ENCODE measurements at places on chromosomes 1 and 21.

DNA sequence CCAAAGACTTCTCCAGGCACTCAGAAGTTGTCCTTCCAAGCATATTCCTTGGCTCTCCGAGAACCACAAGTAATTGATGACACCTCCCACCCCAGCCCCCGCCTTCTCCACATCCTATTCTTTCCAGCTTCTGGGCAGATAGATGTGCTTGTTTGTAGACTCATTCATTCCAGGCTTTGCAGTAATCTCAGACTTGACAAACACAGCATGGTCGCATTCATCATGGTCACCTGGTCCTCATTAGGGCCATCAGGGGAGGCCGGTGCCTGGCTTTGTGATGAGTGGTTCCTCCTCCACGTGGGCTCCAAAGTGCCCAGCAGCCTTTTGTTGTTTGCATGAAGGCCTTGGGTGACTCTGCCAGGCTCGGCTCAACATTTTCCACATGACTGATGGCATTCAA is 28.5 kb upstream of the KCNE2 start:
- no peak for DNase-seq
- H3K27me3 ChIP-seq: peaks cover 2% of the 10 kb centered on the region
- no peaks in the 10 kb centered on the region for H3K36me3 ChIP-seq
- no peak overlapping the region for H3K27ac ChIP-seq
- H3K4me3 ChIP-seq: no peak overlapping the region
- peaks cover 2% of the 10 kb centered on the region for H3K4me1 ChIP-seq

DNA sequence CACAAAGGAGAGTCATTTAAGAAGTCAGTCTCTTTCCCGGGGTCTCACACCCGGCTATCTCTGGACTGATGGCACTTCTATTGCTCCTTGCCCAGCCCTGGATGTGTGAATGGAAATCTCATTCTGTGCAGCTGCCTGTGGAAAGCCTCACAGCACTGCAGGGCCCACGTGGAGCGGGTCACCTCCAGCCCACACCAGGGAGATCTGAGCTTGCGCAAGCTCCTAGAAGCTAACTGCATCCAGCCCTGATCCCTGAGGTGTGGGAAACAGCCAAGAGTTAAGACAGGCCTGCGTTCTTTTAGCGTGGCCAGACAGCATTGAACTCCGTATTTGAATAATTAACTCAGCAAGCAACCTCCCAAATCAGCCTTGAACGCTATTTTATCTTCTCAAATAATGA is 150.5 kb downstream of the LRIG2 start:
- H3K4me3 ChIP-seq: no peak overlapping the region
- H3K27ac ChIP-seq: no peak overlapping the region
- no peak for DNase-seq
- H3K27me3 ChIP-seq: peaks cover 2% of the 10 kb centered on the region

- DNase-seq: no peak
- H3K4me3 ChIP-seq: no peak overlapping the region
- H3K27ac ChIP-seq: no peak overlapping the region
- no peaks in the 10 kb centered on the region for H3K27me3 ChIP-seq
Observed at GRCh38 chr1:65674522-65674921, 118.2 kb upstream of the PDE4B start.

DNA sequence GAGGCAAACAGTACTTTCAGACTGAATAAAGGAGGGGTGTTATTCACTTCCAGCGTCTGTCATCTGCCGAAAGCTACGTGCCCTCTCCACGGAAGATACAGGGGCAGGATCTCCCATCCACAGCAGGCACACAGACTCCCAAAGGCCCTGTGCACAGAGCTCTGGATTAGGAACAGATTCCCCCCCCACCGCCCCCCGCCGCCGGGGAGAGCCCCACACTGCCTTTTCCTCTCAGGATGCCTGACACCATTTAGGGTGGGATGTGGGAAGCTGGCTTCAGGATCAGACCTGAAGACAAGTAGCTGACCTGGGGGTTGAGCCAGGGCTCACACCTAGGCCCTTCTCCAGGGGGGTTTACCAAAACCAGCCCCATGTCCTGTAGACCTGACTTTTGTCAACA is 8.4 kb upstream of the TCP10L start:
- DNase-seq: no peak
- H3K4me1 ChIP-seq: peaks cover 28% of the 10 kb centered on the region
- no peak overlapping the region for H3K4me3 ChIP-seq
- peak overlapping the region; percentile 78 for H3K27ac ChIP-seq

DNA sequence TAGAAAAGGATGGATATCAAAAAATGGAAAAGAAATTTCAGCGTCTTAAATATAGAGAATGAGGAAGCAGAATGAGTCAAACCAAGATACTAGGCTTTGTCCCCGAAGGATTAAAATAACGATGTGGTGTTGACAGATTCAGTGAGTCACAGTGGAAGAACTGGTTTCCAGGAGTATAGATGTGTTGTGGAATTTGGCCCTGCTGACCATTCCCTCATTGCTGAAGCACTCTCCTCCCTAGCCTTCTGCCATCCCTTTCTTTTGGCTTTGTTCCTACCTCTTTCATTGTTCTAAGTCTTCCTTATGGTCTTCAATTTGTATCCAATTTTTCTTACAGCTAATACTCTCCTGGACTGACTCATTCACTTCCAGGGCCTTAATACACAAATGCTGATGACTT is 23.1 kb upstream of the USP25 start:
- H3K27me3 ChIP-seq: no peaks in the 10 kb centered on the region
- H3K27ac ChIP-seq: peak overlapping the region; percentile 84
- DNase-seq: no peak
- H3K4me1 ChIP-seq: peaks cover 21% of the 10 kb centered on the region

DNA sequence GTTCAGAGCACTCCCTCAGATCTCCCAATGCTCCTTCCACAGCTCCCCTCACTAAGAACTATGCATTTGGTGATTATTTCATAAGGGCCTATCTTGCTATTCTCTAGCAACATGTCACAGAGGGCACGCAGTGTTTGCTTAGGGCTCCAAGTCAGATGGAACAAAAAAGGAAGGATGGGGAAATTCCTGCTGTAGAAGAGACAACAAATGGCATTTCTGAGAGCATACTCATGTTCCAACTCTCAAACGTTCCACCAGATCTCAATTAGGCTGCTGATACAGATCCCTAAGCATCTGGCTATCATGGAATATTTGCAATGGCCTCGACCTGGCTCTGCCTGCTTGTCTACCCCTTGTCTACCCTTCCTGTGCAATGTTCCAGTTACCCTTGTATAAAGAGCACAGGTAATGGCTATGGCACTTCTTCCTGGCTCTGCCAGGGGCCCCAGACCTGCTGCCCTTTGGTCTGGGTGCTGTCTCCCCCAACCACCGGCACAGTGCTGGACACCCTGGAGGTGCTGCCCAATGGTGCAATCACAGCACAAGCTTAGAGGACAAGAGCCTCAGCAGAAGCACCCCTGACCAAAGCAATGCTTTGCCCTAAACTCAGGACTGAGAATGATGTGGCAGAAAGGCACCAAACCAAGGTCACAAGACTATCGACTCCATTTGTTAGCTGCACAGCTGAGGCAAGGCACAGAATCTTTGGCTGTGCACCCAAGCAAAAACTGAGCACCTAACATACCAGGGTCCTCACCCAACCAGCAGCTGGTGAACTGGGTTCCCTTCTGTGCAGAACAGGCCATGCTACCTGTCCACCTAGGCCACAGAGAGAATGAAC is 3.6 kb downstream of the PARP1 start:
- no peak overlapping the region for H3K27ac ChIP-seq
- H3K4me1 ChIP-seq: peaks cover 28% of the 10 kb centered on the region
- no peak overlapping the region for H3K4me3 ChIP-seq
- peaks cover 14% of the 10 kb centered on the region for H3K36me3 ChIP-seq

DNA sequence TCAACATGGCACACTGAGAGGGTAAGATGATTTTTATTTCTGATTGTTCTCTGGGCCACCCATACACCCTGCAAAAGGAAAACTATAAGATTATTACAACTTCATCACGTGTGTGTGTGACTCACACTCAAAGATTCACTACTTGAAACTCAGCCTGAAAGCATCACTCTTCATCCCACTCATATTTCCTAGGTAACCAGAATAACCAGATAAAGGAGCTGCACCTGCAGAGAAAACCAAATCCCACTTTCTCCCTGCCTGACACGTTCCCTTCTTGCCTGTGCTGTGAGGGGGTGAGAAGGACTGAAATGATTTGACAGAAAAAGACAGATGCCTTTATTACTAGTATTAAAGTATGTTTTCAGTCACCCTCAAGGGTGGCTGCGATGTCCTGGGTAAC is 131.6 kb downstream of the TGFBR3 start:
- H3K27me3 ChIP-seq: no peaks in the 10 kb centered on the region
- no peak for DNase-seq
- no peak overlapping the region for H3K27ac ChIP-seq
- H3K36me3 ChIP-seq: no peaks in the 10 kb centered on the region
- no peaks in the 10 kb centered on the region for H3K4me1 ChIP-seq

- no peaks in the 10 kb centered on the region for H3K4me1 ChIP-seq
- H3K27ac ChIP-seq: no peak overlapping the region
- no peaks in the 10 kb centered on the region for H3K27me3 ChIP-seq
- no peaks in the 10 kb centered on the region for H3K36me3 ChIP-seq
Observed at GRCh38 chr1:77051425-77051824, 167.8 kb downstream of the PIGK start.

All from progenitor cell of endocrine pancreas (in vitro differentiated cells).